ENCODE measurements at places on chromosomes 7 and 10.

GRCh38 chr10:13184730-13185514, 23.6 kb downstream of the MCM10 start:
- no peak for DNase-seq

GRCh38 chr7:133095119-133095671, 13.3 kb upstream of the CHCHD3 start:
- DNase-seq = no peak

DNA sequence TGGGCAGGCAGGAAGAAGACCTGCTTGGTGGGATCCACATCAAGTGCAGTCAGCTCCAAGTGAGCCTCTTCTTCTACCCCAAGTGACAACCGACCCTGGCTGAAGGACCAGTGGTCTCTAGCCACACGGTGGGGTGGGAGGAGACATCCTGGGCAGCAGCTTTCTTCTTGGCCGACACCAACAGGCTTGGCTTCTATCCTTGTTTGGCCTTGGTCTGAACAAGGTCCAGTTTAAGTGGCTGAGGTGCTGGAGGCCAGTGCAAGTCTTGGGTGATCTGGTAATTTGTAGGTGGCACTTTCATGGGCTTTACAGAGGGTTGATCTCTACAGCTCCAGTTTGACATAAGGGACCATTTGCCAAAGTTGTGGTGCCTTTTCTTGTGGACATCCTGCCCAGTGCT, 63.6 kb upstream of the PDCD4 start:
- DNase-seq = no peak

DNA sequence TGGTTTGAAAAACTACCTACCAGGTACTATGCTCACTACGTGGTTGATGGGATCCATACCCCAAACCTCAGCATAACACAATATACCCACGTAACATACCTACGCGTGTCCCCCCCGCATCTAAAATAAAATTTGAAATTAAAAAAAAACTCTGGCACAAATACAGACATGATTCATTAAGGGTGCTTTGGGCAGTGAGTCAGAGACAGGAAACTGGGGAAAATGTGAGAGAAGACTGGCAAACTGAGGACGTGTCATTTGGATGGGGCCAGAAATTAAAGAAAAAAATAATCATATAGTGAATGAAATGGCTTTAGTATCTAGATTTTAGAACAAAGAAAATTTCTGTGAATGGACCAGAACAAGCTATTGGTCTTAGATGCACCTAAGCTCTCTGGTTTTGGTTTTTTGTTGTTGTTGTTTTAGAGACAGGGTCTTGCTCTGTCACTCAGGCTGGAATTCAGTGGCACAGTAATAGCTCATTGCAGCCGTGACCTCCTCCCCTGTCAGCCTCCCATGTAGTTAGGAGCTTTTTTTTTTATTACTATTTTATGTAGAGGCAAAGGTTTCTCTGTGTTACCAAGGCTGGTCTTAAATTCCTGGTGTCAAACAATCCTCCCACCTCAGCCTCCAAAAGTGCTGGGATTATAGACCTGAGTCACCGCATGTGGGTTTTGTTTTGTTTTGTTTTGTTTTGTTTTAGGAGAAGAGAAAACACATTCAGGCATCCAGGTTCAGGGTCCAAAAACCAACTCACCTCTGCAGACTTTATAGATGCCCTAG, 5.9 kb upstream of the PRSS58 start:
- no peak for DNase-seq

DNA sequence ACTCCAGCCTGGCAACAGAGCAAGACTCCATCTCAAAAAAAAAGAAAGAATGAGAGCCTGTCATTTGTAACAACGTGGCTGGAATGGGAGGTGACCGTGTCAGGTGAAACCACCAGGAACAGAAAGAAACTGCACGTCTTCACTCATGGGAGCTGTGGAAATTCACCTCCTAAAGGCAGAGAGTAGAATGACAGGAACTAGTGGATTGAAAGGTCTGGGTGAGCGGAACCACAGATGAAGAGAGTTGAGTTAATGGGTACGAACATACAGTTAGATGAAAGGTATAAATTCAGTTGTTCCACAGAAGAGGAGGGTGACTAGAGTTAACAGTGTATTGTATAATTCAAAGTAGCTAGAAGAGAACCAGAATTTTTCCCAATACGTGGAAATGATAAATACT, 78.6 kb downstream of the MAD1L1 start:
- DNase-seq = no peak

- peak; percentile 57 for DNase-seq
These were observed 170.4 kb downstream of the SNX13 start for GRCh38 chr7:17769918-17770317.

DNA sequence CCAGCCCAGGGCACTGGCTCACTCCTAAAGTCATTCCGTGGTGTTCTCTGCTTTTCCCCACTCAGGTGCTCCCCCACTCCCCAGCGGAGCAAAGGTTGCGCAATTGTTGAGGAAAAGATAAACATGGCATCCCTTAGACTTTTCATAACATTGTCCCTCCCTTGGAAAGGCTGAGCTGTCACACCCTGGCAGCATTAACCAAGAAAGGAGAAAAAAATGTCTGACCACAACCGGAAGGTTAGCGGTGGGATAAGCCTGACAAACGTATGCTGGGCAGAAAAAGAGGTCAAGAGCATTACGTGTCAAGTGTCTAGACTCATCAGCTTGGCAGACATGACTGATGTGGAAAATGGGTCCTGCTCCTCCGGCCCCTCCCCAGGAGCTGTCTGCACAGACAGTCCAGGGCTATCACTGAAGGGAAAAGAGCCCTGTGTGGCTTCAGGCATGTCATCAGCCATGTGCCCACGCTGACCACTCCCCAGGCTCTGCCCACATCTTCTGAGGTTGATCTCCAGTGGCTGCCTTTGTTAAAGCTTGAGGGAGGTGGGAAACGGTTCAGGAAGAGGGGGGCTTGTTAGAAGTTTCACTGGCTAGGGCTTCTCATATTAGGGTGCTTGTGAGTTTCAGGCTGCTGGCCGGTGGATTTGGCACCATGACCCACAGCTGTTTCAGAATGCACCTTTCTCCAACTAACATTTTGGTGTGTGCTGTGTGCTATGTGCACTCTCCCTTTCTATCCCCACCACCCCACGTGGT, 30.1 kb downstream of the BTBD16 start:
- peak; percentile 26 for DNase-seq

DNA sequence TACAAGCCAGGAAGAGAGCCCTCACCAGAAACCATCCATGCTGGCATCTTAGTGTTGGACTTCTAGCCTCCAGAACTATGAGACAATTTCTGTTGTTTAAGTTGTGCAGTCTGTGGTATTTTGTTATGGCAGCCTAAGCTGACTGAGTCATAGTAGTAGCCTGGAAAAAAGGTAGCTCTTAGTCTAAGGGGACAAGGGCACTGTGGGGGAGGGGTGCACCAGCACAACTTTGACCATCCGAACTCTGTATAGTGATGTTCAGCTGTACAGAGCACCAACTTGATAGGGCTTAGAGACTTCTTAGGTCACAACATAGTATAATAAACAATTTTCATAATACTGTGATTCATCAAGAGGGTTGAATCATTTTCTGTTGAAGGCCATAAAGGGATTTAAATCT, 14.3 kb downstream of the EIF4EBP2 start:
- no peak for DNase-seq

- DNase-seq = no peak
These were observed 80.2 kb upstream of the SEMA3C start for GRCh38 chr7:80999100-80999499.

GRCh38 chr10:56633876-56634452, 272.9 kb upstream of the ZWINT start:
- DNase-seq = no peak

DNA sequence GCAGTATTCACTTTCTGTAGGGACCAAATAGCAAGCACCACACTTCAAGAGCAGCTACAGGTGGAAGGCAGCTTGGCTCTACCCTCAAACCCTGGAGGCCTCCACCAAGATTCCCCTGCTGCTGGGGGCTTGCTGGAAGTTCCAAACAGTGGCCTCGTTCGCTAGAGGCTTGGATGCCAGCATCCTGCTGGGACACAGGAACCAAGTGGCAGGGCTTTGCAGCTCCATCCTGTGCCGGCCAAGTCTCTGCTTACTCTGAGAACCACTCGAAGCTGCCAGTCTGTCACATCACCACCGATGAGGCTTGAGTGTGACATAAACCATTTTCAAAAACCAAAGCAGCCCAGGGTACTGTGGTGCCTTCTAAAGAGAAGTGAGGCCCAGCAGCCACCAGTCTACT, 69.2 kb upstream of the UNC5B start:
- DNase-seq = no peak

DNA sequence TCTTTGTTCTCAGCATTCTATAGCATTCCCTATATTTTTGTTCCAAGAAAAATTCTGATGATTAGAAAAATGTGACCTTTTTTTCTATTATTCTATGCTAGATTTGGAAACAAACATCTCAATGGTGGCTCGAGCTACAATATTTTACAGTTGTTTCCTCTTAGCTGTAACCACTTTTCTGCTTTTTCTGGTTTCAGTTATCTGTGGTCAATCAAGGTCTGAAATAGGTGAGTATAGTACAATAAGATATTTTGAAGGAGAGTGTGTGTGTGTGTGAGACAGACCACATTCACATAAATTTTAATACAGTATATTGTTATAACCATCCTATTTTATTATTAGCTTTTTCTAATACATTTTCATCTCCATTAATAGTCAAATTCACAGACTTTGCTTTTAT, 564.5 kb upstream of the GHITM start:
- DNase-seq = no peak

- no peak for DNase-seq
These were observed 19.4 kb downstream of the OGDH start for GRCh38 chr7:44625526-44626471.

DNA sequence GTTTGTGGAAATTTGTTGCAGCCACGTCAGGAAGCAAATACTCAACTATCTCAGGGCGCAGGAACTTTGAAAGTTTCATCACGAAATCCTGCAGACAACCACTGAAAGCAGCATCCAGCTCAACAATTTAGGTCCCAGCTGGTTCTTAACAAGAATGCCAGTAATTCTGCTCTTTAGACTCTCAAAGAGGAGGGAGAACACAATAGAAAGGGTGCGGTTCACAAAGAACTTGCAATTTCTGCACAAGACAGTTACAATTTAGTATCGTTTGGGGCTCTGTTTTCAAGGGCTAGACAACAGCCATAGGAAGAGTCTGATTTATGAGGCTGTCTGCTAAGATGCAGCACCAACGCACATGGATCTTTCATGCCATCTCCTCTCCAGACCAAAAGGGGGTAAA, 223.1 kb downstream of the FGFR2 start:
- DNase-seq = no peak

- no peak for DNase-seq
These were observed 71.5 kb downstream of the EBF3 start for GRCh38 chr10:129892548-129893052.

DNA sequence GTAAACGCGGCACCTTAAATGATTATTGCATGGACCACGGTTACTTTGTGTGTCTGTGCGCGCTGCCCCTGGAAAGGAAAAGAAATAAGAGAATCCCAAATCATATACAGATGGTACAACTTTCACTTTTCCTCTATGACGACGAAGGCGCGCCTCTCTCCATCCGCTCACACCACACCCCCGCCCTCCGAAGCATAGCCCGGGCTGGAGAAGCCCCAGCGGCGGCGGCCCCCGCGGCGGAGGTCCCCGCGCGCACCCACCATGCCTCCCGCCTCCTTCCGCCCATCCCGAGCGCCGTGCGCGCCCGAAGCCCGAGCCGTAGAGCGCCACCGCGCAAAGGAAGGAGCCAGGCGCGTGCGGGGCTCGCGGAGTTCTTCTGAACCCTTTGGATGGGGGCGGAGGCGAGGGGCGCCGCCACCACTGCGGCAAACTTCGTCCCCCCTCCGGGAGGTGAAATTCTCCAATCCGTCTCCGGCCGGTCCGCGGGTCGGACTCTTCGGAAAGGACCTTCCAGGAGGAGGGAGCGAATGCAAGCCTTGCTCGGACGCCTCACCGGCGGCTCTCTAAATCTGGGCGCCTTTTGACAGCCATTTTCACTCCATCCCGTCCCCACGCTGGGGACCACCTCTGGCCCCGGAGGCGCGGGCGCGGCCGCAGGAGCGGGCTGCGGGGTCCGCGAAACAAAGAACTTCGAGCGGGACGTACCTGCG, 588 bp downstream of the GLI3 start:
- no peak for DNase-seq

DNA sequence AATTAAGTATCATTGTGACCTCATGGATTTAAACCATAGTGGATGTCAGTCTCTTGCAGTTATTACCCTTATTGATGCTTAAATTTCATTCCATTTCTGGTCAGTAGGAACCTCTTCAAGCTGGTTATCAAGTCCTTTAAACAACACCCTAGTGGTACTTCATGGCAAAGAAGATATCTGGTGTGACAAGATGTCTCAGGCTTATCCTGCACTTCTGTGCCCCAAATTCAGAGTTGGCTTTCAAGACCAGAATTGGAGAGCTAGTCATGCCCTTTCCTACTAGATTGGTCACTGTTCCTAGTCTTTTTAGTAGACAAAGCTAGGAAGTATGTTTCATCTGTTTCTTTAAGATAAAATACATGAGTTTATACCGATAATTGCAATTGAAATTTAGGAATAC, 54.9 kb downstream of the KMT2E start:
- no peak for DNase-seq

- no peak for DNase-seq
These were observed 12.5 kb downstream of the PDLIM1 start for GRCh38 chr10:95278061-95278988.

GRCh38 chr10:102595293-102595692, 49.0 kb upstream of the TRIM8 start:
- no peak for DNase-seq

DNA sequence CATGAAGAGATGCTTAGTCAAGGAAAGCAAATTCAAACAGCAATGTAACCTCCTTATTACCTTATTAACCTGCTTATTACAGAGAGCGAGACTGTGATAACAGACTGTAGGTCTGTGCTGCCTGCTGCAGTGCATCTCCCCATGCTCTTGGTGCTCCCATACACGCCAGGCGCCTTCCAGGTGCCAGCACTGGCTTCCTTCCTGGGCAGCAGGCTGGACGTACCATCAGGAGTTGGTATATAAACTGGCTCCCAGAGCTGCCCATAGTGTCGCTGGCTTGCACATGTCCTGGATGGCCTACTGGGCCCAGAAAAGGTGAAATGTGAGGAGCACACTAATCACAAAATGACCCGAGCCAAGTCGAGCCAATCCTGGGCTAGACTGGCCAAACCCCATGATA, 13.5 kb downstream of the ATP6V0E2 start:
- DNase-seq = no peak

DNA sequence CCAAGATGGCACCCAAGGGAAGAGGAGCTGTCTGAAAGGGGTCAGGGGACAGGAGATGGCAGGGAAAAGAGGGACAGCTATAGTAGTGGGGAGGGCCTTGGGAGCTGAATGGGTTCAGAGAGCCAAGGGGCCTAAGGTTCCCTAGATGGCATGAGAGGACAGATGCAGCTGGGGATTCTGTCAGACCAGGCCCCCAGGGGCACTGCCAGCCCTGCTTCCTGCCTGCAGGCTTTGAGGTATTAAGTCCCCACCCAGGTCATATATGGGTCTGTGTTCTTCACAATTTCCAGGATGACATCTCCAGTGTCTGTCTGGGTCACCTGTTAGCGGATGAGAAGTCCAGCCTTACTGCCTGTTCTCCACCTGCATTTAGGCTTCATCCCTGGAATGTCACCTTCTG, 56.7 kb downstream of the NEURL1 start:
- DNase-seq = no peak
